ENCODE measurements at places on chromosomes 13 and 19. TPM values are rescaled to one million over a fixed set of nuclear protein-coding genes. Genes with fewer than 3 reads are reported as not detected.

GRCh38 chr19:27393591-27393990, 1819.4 kb downstream of the UQCRFS1 start:
- no peak for DNase-seq

- no peak for DNase-seq
Observed at GRCh38 chr13:99425485-99426341, 75.6 kb upstream of the TM9SF2 start.

DNA sequence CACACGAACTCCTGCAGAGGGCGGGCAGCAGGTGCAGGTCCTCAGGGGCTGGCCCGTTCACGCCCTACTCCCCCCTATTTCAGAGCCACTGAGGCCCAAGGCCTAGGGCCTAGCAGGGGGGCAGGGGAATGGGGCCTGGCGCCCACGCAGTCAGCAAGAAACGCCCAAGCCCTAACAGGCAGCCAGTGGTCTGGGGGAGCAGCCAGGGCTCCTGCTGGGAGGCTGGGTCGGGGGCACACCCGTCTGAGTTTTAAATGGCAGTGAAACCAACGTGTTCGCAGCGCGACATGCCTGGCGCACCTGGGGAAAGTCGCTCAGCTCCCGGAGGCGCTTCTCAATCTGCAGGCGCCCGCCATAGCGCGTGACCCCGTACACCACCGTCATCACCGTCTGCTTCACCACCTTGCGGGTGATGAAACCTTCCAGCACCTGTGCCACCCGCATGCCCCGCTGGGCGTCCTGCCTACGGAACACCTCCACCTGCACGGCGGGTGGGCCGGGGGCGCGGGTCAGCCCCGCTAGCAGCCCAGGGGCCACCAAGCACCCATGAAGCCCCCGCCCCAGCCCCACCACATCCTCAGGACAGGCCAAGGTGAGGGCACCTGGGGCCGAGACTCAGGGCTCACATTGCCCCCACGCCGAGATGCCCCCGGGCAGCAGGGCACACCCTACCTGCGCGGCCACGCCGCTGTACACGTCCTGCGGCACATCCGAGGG, 13.9 kb downstream of the POLRMT start:
- DNase-seq, result no peak

GRCh38 chr13:59346999-59347723, 816.6 kb downstream of the DIAPH3 start:
- DNase-seq, result no peak

DNA sequence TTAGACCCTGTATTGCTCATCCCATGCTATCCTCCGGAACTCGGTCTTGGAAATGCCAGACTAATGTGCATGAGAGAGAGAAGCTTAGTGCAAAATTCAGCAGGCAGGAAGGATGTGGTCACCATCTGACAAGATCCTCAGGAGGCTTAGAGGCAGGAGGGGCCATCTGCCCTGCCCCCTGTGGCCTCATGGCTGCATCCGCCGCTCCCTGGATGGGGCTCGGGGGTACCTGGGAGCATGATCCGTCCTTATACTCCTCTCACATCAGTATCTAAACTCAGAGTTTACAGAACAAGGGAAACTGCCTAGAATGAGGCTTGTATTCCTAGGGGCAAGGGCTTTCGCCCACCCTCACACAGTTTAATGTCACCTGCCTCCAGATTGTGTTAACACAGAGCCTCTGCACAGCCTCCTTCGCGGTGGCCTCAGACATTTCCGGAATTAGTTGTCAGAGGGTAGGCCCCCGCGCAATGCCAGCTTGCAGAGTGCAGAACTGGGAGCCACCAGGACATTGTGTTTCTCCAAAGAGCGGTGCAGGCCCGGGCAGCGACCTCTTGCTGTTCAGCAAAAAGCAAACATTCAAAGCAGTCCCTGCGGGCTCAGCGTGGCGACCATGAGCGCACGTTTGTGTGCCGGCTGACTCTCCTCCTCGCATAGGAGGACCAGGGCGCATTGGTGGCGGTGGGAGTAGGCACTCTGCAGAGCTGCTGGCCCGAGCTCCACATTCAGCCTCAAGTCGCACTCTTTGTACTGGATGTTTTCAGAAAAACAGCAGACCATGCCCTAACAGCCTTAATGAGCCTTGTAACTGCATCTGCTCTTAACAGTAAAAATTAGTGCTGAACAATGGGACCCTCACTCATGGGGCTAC, 39.1 kb downstream of the GPR12 start:
- DNase-seq, result no peak

DNA sequence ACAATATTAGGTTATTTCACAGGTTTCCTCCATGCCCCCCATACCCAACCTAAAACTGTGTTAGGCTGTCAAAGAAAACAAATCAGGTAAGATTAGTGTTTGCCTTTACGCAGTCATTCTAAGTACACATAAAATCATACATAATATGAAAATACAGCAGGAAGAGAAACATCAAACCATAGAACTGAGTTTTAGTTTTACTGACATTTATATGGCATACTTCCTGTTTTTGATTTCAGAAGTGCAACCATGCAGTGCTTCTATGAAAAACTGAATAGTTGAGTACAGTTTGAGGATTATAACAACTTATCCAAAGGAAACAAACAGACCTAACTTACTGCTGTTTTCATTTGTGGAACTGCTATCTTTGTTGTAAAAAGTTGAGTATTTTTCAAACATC, 91.3 kb downstream of the KCNRG start:
- no peak for DNase-seq

DNA sequence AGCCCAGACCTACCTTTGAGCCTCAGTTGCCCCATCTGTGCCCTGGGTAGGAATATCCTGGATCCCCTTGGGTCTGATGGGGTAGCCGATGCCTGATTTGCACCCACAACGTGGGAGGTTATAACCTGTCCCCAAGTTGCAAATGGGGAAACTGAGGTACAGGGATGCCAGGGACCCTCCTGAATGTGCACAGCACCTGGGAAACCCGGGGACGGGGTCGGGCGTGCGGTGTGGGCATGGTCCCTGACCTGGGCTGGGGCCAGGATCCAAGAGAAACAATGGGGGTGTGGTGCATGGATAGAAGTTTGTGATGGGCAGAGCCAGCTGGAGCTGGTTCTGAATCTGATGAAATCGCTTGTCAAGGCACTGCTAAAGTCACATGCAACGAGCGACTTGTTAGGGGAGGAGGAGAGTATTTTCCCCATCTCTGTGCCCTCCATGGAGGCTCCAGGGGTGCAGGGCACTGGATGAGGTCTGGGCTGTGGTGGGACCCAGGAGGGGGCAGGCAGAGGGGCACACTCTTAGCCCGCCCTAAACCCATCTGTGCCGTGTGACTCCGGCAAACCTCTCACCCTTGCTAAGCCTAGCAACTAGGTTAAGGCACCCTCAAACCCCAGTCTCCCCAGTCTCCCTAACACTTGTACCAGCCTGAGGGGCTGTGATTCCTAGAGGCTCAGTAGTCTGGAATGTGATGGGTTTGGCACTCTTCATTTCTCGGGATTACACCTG, 749 bp downstream of the GDF15 start:
- DNase-seq, result peak; percentile 11

The NLRP9 gene
- not detected for total RNA-seq

The F7 gene
- 24.0 TPM for total RNA-seq

DNA sequence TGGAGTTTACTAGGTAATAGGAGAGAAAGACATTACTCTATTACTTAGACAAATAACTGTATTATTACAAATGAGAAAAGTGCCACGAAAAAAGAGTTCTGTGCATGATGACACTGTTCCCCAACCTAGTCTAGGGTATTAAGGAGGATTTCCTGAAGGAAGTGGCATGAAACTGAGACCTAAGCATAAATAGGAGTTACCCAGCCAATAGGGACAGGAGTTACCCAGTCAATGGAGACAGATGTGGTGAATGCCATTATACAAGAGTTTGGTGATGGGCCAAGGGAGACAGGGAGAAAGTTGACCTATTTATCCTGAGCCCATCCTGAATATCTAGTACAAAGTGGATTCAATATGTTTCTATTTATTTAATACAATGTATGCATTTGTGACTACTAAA, 65.4 kb downstream of the KL start:
- DNase-seq, result no peak

The CGB5 gene
- total RNA-seq, result 1.9 TPM

The NUP58 gene
- total RNA-seq, result 61.3 TPM

DNA sequence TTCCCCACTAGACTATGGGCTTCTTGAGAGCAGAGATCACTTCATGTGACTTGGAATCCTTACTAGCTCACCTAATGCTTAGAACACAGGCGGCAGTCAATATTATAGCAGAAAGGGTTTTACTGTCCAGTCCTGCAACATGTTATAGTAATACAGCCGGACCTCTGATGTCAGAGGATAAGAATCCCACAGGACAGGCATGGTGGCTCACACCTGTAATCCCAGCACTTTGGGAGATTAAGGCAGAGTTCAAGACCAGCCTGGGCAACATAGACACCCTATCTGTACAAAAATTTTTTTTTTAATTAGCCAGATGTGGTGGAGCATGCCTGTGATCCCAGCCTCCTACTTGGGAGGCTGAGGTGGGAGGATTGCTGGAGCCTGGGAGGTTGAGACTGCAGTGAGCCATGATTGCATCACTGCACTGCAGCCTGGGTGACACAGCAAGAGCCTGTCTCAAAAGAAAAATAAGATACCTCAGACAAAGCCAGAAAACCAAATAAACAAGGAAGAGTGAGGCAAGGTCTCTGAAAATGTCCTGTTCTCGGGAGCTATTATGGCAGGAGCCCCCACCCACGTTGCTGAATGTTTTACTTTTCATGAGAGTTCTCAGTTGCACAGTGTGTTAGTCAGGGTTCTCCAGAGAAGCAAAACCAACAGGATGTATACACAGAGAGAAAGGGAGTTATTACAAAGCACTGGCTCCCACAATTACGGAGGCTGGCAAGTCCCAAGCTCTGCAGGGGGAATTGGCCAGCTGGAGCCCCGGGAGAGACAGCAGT, 100.8 kb downstream of the UBL3 start:
- no peak for DNase-seq

GRCh38 chr13:46006688-46007452, 45.7 kb downstream of the ZC3H13 start:
- no peak for DNase-seq

The HPN gene
- total RNA-seq, result 162 TPM

GRCh38 chr13:40070357-40070756, 414.9 kb downstream of the COG6 start:
- no peak for DNase-seq

- peak; percentile 33 for DNase-seq
Observed at GRCh38 chr19:36573895-36574720, 1.0 kb upstream of the ZNF529 start.

DNA sequence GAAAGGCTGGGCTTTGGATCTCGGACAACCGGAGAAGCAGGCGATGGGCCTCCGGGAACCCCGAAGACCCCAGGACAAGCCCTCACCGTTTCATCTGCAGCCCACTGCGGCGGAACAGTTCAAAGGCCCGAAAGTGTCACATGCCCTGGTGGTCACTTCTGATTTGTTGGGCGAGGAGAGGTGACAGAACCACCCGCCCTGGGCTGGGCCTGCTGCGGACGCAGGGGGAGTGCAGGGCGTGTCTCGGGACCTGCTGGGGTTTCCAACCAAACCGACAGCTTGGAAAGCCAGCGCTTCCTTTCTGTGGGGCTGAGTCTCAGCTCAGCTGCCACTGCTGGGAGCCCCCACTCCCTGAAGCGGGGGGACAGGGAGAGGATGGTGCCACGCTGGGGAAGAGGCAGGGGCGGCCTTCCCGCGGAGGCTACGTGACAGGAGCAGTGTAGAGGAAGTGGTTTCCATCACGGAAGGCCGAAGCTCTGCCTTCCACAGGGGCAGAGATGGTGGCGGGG, 22.8 kb upstream of the ZBTB7A start:
- DNase-seq, result no peak

DNA sequence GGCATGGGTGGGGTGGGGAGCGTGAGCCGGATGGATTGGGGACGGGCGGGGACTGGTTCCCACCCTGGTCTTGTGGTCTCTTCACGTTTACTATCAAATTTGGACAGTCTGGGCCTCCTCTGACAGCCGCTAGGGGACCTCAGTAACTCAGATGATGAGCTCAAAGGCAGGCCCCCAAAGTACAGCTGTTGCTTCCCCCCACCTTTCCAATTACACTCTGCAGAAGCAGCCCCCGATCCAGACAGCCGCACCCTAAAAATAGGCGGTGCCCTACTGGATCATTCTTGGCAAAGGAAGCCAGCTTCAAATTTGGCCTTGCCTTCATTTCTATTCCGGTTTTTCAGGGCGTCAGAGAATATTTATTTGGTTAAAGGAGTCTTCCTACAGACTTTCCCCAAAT, 1.9 kb upstream of the FOXO1 start:
- DNase-seq, result peak; percentile 39

- no peak for DNase-seq
Observed at GRCh38 chr13:42113478-42113877, 65.0 kb downstream of the DGKH start.

DNA sequence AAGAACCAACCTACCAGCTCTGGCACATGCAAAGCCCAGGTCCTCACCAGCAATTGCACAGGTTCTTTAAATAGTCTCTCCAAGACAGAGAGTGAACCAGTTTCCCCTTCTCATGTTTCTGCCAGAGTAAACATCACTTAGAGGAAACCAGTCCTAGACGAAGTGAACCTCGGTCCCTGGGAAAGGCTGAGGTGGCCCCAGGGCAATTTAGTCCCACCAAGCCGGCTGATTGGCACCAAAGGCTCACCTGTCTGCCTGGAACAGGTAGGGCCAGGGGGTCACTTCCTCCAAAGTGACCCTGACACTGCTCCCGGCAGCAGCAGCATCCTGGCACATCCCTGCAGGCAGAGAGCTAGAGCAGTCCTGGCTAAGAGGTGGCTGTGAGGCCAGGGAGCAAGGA, 122.9 kb upstream of the ZNF507 start:
- no peak for DNase-seq

DNA sequence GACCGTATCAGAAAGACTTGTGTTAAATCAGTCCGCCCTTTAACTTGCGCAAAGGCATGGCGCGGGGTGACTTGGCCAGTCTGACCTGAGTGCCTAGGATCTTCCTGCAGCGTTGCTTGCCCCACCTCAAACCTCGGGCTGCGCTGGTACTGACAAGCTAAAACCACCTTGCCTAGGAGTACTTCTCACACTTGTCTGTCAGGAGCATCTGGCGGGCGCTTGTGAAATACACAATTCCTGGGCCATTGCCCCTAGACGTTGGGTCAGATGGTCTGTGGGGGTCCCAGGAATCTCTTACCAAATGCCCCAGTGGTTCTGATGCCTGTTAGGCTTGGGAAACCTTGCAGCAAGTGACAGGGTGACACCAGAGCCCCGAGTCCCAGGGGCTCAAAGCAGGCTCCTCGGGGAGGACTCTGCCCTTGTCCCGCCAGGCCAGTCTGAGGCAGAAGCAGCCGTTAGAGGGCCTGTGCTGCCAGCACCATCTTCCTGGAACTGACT, 12.9 kb downstream of the CEBPG start:
- no peak for DNase-seq

The OR7C1 gene
- total RNA-seq, result 0.03 TPM

The SIGLEC12 gene
- not detected for total RNA-seq

GRCh38 chr19:54420383-54421168, 5.3 kb downstream of the TTYH1 start:
- DNase-seq, result peak; percentile 76

GRCh38 chr13:48843630-48844380, 131.9 kb upstream of the FNDC3A start:
- no peak for DNase-seq

GRCh38 chr13:113103646-113104045, 1.9 kb upstream of the F7 start:
- no peak for DNase-seq

All from hepatocyte (in vitro differentiated cells).